ENCODE measurements at places on chromosomes 1 and 21.

GRCh38 chr1:245216366-245217115, 61.8 kb downstream of the KIF26B start:
- DNase-seq, result no peak

GRCh38 chr1:39230261-39231190, 26.0 kb downstream of the MACF1 start:
- peak; percentile 70 for DNase-seq

GRCh38 chr1:3190256-3191041, 121.4 kb downstream of the PRDM16 start:
- no peak for DNase-seq

DNA sequence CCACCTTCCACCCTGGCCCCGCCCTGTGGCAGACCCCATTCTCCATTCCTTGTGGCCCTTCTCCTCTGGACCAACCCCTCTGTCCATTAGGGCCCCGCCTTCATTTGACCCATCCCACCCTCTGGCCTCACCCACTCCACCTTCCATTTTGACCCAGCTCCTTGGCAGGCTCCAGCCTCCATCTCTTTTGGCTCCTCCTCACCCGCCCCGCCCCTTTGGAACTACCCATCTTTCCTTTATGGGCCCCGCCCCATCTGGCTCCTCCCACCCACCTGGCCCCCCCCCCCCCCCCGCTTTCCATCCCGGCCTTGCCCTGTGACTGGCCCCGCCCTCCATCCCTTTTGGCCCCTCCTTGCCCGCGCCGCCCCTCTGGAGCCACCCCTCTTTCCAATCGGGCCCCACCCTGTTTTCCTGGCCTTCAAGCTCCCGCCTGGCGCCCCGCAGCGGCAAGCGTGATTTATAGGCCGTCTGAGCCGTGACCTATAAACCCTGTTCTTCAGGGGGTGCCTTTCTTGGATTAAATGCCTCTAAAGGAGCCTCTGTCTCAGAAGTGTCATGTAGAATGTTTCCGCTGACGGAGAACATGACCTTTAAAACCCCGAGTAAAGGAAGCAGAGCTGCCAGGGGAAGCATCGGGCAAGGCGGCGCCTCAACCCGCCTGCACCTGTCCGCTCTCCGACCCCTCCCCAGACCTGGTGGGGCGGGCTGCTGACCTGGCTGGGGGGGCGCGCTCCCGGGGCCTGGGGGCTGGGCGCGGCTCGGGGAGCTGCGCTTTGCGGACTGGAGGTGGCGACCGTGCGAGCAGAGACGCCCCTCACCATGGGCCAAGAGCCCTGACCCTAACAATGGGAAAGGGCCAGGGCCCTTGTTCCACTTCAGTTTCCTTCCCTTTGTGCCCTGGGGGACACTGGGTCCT, 178.0 kb downstream of the CAMTA1 start:
- DNase-seq, result no peak

- no peak for DNase-seq
Measured at GRCh38 chr21:44886113-44887075, 12.9 kb upstream of the PTTG1IP start.

DNA sequence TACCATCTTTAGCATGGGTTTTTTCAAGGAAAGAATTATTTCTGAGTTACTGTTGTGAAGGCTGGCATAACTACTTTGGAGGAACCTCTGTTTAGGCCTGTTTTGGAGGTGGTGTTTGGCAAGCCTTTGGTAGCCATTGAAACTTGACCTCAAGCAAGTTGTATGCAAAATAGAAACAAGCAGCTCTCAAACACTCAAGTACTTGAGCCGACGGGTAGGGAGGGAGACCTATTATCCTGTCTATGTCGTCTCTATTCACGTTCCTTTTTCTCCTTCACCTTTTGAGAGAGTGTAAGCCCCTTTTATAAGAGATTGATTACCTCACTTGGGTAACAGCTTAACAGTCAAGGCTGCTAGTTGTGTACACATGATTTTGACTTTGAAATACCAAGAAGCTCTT, 878.3 kb upstream of the CXADR start:
- DNase-seq, result no peak

GRCh38 chr1:66489972-66490601, 43.9 kb upstream of the SGIP1 start:
- DNase-seq, result peak; percentile 37

GRCh38 chr1:116580446-116581322, 9.9 kb upstream of the CD58 start:
- DNase-seq, result no peak

DNA sequence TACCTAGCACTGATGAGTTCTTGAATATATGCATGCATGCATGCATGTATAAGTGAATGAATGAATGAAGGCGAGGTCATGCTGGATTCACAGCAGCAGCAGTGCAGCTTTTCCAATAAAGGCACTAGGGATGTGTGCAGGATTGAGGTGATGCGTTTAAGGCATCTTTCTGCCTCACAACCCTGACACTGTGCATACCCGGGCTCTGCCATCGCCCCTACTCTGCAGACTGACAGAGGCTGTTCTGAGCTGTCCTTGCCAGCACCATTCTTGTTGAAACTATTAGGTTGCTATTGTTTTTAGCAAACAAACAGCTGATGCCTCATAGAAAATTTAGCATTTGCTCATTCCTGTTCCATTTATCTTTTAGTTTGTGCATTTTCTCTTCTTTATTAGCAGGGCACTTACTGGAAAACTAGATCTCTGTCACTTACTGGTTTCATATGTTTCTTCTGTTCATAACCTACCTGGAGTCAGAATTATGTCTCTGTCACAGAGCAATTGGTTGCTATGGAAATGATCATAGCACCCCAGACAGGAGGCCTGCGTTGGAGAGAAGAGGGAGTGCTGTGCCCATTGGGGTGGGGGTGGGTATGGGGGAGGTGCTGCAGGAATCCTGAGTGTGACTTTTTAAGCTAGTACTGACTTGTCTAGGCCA, 79.0 kb downstream of the CD58 start:
- DNase-seq, result no peak

DNA sequence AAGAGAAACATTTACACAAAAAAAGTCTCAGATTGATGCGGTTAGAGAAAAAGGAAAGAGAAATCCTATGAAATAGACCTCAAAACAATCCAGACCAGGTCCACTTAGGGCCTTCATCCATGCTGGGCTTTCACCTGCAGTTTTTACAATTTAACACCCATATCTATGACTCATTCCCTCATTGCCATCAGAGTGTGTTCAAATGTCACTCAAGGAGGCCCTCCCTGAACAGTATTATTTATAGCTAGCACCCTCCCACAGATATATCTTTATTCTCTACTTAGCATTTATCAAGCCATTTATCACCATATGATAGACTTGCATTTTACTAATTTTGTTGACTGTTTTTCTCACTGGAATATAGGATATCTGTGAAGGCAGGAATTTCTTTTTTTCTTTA, 824 bp upstream of the KRTAP21-3 start:
- no peak for DNase-seq

GRCh38 chr1:203250911-203251310, 21.4 kb upstream of the CHIT1 start:
- no peak for DNase-seq

- DNase-seq, result no peak
Measured at GRCh38 chr1:54703471-54703870, 12.2 kb upstream of the TTC4 start.

DNA sequence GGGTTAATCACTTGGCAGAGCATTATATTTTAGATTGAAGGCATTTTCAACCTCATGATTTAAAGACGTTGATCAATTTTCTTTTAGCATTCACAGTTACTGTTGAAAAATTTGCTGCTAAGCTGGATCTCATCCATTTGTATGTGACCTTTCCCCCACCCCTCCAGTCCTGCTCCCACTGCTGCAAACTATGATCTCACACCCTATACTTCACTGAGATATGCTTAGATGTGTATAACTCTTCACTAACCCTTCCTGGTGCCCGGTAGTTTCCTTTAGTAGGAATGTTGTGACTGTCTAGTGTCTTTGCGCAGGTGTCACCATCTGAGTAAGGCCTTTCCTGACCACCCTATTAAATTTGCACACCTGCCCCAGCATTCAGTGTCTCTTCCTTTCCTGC, 67.0 kb upstream of the C1orf21 start:
- DNase-seq, result no peak

- no peak for DNase-seq
Measured at GRCh38 chr1:39213511-39214002, 9.1 kb downstream of the MACF1 start.

GRCh38 chr1:155082301-155083051, 3.8 kb downstream of the EFNA3 start:
- DNase-seq, result no peak

DNA sequence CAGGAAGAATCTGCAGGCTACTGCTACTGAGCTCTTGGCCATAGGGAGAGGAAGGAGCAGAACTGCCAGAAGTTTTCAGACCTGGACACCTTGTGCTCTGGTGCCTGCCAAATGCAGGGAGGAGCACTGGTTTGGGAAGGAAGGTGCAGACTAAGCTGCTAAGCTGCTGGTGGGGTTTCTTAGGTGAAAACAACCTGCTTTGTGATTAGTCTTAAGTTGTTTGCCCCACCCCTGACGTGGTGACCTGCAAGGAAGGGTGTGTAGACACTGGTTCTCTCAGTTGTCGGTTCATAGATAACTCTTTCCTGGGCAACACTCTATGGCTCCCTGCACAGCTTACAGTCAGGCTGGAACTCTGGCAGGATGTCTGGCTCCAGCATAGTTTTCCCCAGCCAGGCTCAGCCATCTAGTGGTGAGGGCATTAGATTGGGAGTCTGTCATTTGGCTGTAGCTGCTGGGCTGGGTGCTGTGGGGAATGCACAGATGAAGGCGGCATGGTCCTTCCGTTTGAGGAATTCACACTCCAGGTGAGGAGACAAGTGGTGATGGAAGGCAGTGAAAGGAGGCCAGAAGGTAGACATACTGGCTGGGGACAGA, 10.3 kb upstream of the S100A10 start:
- DNase-seq, result no peak

DNA sequence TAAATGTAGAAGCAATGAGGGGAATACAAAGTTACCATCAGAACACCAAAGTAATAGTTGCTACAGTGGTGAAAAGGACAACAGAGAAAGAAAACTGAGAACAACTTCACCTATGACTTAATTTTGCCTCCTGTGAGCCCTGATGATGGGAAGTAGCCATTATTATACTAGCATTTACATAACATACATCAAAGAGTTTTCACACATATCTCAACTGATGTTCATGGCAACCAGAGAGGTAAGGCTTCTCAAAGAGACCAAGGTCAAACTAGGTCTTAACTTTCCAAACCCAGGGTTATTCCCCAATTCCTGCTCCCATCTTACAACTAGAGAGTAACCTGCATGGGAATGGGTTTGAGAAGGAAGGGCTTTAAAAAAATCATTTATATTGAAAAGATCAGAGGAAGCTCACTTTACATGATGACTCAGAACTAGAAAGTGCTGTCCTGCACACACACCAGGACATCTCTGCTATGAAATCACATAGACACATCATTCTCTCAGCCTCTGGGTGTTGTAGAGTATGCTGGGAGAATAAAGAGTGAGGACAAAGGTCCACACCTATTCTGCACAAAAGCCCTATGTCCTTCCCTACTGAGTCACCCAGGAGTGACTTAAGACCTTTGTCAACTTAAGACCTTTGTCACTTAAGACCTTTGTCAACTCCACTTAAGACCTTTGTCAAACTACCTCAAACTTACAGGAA, 179.7 kb downstream of the TNFSF18 start:
- no peak for DNase-seq

DNA sequence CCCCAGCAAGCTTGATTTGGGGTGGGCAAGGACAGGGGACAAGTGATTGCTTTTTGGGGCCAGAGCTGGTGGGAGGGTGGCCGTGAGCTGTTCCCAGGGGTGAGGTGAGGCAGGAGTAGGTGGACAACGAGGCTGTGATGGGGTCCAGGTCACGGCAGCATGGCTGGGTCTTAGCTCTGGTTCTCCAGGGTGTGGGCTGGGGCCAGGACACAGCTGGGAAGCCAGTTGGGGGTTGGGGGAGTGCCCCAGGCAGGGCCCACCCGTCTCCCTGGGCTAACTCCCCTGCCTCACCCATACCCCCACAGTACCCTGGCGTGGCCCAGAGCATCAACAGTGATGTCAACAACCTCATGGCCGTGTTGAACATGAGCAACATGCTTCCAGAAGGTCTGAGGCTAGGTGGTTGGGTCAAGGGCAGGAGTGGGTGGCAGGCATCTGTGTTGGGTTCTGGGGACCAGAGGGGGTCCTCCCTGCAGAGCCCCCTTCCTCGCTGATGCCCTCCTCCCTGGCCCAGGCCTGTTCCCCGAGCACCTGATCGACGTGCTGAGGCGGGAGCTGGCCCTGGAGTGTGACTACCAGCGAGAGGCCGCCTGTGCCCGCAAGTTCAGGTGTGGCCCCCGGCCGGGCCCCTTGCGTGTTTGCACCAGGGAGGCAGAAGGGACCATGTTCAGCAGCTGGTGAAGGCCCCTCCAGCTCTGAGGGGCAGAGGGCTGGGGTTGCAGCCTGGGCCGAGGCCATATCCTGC, 43.3 kb downstream of the COQ8A start:
- DNase-seq, result no peak

GRCh38 chr1:58361134-58361533, 185.4 kb downstream of the OMA1 start:
- DNase-seq, result no peak

DNA sequence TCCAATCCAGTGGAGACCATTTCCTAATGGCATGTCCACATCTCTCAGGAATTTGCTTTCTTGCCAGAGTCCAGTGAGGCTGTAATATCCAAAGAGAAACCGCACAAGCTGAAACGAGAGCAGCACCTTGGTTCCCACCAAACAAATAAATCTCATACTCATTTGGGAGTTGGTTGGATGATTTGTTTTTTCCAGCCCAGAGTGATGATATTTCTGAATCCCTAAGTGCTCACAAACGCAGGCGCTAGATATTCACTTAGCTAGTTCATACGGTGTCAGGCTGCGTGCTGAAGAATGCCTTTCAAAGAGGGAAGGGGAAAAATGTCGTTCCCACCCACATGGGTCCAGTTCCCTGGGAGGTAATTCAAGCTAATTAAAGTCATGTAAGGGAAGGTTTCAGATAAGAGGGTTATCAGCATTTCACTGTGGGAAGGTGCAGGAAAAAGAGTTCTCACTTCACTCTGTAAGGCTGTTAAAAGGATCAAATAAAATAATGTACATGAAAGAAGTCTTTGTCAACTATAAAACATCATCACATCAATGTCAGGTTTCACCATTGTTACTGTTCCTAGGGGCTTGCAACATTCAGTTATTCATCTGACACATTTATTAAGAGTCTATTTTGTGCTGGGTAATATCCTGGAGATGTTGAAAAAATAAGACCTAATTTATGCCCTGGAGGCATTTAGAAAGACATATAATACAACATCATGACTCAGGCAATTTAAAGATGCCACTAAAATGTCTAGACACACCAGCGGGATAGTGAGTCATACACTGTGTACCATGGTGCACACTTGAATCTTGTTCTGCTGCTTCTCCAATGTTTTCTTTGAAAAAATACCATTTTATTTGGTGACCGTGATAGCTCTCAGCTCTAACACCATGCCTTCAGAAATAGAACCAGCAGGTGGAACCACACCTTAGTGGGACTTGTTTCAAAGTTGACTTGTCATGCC, 19.3 kb downstream of the DPT start:
- DNase-seq, result no peak
